Placental pericyte (primary cell): ENCODE measurements at places on chromosomes 5 and 9. TPM values are rescaled to one million over a fixed set of nuclear protein-coding genes. Genes with fewer than 3 reads are reported as not detected.

TRIM7 gene
- 1.1 and 3.4 TPM in 2 replicates for total RNA-seq

MORN5 gene
- total RNA-seq: 0.29 TPM in 1 of 2 replicates, not detected in the other

C1QTNF2 gene
- 0.72 TPM in 1 of 2 replicates, not detected in the other for total RNA-seq

GPR150 gene
- total RNA-seq: under 0.01 and 0.43 TPM in 2 replicates

ANKRD20A1 gene
- total RNA-seq: not detected in 2 replicates

ENTPD8 gene
- not detected in 2 replicates for total RNA-seq

TMEM232 gene
- 0.72 and 2.6 TPM in 2 replicates for total RNA-seq

PHF24 gene
- not detected in 2 replicates for total RNA-seq

POU4F3 gene
- under 0.01 TPM in 1 of 2 replicates, not detected in the other for total RNA-seq

PDE4D gene
- total RNA-seq: 26.2 and 45.1 TPM in 2 replicates

TCERG1 gene
- total RNA-seq: 41.4 and 104 TPM in 2 replicates

ZNF608 gene
- 5.5 and 11.5 TPM in 2 replicates for total RNA-seq

CCDC192 gene
- total RNA-seq: not detected in 2 replicates

PROB1 gene
- total RNA-seq: 2.6 and 4.0 TPM in 2 replicates

TMEM174 gene
- total RNA-seq: not detected in 2 replicates

TTC16 gene
- total RNA-seq: under 0.01 TPM in 1 of 2 replicates, not detected in the other
